ENCODE measurements at places on chromosomes 2 and 18.

GRCh38 chr2:28168376-28168775 lies 224.3 kb upstream of the FOSL2 start:
- no peak for DNase-seq

GRCh38 chr18:50183556-50183955 lies 11.4 kb downstream of the MYO5B start:
- no peak for DNase-seq

GRCh38 chr2:120625865-120626560 lies 109.7 kb upstream of the GLI2 start:
- DNase-seq = no peak

DNA sequence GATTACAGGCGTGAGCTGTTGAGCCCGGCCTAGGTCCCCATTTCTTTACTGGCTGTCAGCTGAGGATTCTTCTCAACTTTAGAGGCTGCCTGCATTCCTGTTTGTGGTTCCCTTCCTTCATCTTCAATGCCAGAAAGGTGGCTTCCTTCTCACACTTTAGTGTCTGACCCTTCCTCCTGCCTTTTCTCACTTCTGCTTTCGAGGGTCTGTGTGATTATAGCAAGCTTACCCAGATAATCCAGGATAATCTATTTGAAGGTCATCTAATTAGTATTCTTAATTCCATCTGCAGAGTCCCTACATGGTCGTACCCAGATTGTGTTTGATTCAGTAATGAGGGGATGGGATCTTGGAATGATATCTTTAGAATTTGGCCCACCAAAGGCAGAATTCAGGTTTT lies 157.4 kb downstream of the TANC1 start:
- no peak for DNase-seq

DNA sequence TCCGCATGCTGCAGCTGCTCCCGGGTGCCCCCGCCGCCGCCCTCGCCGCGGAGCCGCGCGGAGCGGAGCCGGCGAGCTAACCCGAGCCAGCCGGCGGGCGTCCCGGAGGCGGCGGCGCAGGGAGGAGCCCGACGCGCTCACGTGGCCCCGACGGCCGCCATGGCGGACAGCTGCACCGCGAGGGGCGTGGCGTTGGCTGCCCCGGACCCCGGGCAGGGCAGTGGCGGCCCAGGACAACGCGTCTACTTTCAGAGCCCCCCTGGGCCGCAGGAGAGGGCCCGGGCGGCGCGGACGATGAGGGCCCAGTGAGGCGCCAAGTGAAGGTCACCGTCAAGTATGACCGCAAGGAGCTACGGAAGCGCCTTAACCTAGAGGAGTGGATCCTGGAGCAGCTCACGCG lies 30.0 kb upstream of the CCNYL1 start:
- no peak for DNase-seq

DNA sequence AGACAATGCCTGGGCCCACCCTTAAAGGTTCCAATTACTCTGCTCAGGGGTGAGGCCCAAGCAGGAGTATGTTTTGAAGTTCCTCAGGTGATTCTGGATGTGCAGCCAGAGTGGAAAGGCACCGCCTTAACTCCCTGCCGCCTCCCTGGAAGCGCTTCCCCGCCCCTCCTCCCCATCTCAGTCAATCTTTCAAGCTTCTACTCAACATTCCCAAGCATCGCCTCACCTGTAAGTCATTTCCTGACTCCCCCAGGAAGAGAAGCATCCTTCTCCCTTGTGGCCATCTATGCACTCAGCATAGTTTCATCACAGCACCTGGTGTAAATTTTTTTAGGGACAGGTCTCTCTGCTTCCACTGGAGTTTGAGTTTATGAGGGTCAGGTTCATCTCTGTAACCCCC lies 67.5 kb downstream of the MYL12B start:
- no peak for DNase-seq

DNA sequence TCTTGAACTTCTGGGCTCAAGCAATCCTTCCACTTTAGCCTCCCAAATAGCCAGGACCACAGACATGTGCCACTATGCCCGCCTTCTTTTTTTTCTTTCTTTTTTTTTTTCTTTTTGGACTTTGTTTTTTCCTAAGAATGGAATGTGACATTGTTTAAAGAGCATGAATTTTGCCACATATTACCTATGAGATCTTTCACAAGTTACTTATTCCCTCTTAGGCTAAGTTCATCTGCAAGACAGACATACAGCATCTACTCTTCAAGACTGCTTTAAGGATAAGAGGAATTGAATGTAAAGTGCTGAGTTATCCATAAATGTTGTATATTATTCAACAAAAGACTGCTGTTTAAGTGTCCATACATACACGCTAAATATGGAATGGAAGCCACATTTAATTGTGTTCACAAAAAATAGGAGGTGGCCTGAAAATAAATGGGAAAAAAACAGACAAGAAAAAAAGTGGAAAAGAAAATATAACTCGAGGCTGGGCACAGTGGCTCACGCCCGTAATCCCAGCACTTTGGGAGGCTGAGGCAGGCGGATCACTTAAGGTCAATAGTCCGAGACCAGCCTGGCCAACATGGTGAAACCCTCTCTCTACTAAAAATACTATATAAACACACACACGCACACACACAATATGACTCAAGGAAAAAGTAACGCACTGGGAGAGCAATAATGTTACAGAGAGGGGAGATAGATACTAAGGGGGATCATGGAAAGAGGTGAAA lies 3.2 kb upstream of the PPM1G start:
- no peak for DNase-seq

DNA sequence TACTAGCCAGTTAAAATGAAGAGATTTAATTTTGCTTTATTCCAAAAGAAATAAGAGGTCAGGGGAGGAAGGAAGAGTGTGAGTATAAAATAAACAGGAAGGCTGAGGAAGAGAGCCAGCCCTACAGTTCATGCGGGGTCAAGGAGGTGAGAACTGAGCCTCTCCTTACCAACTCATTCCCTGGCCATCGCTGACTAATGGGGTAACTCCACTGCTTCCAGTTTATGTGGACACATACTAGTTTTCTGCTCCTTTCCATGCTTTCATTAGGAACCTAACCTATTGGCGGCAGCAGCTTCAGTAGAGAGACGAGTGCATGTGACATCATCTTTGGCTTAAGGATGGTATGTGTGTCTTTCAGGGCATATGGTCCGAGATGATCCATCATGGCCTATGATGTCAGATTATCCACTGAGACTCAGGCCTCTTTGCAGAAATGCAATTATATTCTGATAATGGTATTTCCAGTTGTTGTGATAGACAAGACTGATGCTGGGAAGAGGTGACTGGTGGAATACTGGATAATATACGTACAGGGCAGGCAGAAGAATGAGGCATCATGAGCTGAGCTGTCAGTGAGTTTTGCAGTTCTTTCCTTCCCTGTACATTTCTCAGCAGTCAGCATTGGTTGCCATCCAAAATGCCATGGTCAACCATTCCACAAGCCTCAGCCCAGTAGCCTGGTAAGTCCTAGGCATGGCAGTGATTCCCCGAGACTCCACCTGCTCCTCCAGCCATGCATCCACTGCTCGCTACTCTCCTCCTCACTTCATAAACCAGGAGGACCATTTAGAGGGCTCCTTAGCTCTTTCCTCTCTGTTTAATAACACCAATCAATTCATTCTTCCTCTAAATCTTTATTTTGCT lies 184.6 kb upstream of the OSR1 start:
- no peak for DNase-seq

DNA sequence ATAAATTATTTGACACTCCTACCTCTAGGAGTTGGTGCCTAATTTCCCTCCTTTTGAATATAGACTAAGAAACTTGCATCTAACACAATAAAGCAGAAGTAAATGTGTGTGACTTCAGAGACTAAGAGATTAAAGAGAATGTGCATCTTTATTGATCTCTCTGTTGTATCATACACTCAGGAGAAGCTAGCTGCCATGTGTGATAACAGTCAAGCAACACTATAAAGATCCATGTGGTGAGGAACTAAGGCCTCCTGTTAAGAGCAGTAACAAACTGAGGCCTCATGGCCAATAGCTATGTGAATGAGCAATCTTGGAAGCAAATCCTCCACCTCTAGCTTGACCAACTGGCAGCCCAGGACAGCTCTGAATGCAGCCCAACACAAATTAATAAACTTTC lies 3.4 kb downstream of the FANCL start:
- no peak for DNase-seq

All from stimulated activated CD4-positive, alpha-beta T cell treated with anti-CD3 and anti-CD28 coated beads, TNF-alpha, amount 100 ng/mL, for 1 hour (primary cell).